SJCRH30 (cell line): ENCODE measurements at places on chromosomes 11 and 22. TPM values are rescaled to one million over a fixed set of nuclear protein-coding genes. Genes with fewer than 3 reads are reported as not detected.

OR5F1 gene
- total RNA-seq = not detected in 2 replicates

OR51A2 gene
- not detected in 2 replicates for total RNA-seq

MGAT3 gene
- not detected in 2 replicates for total RNA-seq

KLHDC7B gene
- 0.05 and 0.10 TPM in 2 replicates for total RNA-seq

SLC5A1 gene
- total RNA-seq = not detected in 2 replicates

C1QTNF4 gene
- not detected in 2 replicates for total RNA-seq

RTN4RL2 gene
- total RNA-seq = 0.26 and 0.35 TPM in 2 replicates

MEI1 gene
- not detected in 2 replicates for total RNA-seq

SWAP70 gene
- 25.3 and 25.4 TPM in 2 replicates for total RNA-seq

P2RX6 gene
- 10.0 and 11.3 TPM in 2 replicates for total RNA-seq

KCNQ1OT1 gene
- 8.5 and 12.3 TPM in 2 replicates for total RNA-seq

OR52N5 gene
- not detected in 2 replicates for total RNA-seq

EMID1 gene
- total RNA-seq = 2.2 and 2.3 TPM in 2 replicates

SIK2 gene
- total RNA-seq = 8.5 TPM in 2 replicates

TLCD5 gene
- total RNA-seq = 1.4 and 2.2 TPM in 2 replicates

- DNase-seq = no peak
These were observed 128.7 kb downstream of the CTTN start for GRCh38 chr11:70527046-70527395.

GRCh38 chr11:68684385-68685356 is at the start of gene GAL:
TSS of gene GAL (plus strand) at chr11:68684544. CDS start at chr11:68684924, 380 bp downstream.
- DNase-seq = no peak

GRCh38 chr11:650482-650881 is 13.4 kb downstream of the DRD4 start:
- DNase-seq = no peak

DNA sequence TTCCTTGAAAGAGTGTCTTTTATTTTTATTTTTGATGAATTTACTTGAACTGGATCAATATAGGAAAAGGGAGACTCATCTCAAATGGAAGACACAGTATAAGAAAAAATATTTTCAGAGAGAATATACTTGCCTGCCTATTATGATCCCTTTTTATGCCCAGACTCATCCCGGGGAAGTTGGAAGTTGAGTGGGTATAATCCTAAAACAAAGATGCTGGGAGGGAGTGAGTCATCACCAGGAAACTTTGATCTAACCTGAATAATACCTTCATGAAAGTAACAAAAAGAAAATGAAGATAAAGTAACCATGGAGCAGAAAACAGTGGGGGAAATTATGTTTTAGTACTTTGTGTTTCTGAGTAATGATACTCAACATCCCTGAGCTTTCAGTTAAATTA is 1514.0 kb downstream of the FAM181B start:
- DNase-seq = no peak

GRCh38 chr11:62805961-62806441 is 761 bp upstream of the NXF1 start:
- DNase-seq = no peak

GRCh38 chr11:34072041-34072440 is 20.5 kb downstream of the CAPRIN1 start:
- no peak for DNase-seq

- no peak for DNase-seq
These were observed 819 bp upstream of the OTOG start for GRCh38 chr11:17546240-17546639.

GRCh38 chr11:8241373-8242117 is 22.1 kb downstream of the LMO1 start:
- no peak for DNase-seq

- DNase-seq = no peak
These were observed 4.1 kb upstream of the EPS8L2 start for GRCh38 chr11:701741-702461.

DNA sequence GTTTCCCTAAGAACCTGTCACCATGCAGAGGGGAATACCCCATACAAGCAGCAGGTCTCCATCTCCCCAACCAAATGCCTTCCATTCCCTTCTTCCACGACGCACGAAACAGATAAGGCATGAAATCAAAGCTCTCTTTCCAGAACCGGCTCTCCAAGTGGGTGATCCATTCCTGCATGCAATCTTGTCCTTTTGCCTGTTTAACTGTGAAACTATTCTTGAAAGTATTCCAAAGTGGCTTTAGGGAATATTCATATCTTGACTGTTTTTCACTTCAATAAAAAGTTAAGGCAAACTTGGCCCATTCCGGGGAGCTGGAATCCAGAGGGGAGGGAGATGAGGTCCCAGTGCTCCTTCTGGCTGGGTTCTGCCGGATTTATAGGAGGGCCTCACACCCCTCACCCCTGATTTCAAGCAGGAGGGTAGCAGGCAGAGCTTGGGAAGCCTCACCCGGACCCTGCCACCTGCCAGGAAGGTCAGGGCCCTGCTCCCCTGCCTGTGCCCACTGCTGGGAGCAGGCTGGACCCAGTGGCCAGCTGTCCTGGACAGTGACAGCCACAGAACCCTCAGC is 60.9 kb downstream of the SCGB1A1 start:
- no peak for DNase-seq

GRCh38 chr11:78641541-78641940 is 66.9 kb upstream of the NARS2 start:
- no peak for DNase-seq

- DNase-seq = no peak
These were observed 45.4 kb upstream of the MYOD1 start for GRCh38 chr11:17673951-17674350.

GRCh38 chr22:32476281-32477195 is 1.9 kb downstream of the FBXO7 start:
- DNase-seq = no peak

GRCh38 chr11:124944565-124944964 is 8.7 kb upstream of the HEPACAM start:
- no peak for DNase-seq

DNA sequence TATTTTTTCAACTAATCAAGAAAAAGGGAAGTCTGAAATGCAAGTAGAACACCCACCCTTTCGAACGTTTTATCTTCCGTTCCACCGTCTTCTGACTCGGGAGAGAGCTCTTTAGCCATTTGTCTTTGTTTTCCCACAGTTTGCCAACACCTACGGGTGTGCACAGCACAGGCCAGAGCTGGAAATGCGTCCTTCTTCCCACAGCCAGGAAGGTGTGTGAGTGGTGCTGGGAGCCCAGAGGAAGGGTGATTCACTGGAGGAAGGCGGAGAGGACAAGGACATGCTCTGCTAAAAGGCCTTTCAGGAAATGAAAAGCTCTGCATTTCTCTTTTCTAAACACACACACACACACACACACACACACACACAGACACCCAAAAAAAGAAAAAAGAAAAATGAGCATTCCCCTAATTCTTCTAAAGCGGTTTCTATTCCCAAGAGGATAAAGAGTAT is 18.5 kb downstream of the ENDOD1 start:
- no peak for DNase-seq

DNA sequence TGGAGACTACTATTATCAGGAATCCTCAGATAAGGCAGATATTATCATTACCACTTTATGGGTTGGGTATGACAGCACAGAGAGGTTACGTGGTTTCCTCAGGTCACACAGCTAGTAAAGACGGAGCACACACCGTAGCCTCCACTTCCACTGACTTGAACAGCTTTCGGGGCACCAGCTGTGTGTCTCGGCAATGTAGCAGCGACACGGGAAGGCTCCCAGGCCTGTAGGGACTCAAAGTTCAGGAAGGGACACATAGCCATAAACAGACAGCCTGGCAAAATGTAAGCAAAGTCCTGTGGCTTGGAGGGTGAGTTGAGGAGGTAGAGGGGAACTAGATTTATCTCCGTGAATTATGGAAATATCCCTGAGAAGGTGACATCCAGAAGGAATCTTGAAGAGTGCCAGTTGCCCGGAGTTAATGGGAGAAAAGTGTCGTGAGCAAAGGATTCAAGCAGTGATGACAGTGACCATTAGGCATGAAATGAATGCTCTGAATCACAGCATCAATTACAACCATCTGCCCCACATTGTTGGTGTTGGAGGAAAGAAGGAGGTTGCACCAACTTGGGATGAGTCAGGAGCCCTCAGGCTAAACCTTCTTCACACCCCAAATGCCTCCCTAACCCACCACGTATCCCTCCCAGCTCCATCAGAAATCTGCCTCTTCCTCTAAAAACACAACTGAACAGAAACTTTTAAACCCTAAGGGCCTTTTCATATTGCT is 106.7 kb upstream of the ASPHD2 start:
- DNase-seq = peak; percentile 38

DNA sequence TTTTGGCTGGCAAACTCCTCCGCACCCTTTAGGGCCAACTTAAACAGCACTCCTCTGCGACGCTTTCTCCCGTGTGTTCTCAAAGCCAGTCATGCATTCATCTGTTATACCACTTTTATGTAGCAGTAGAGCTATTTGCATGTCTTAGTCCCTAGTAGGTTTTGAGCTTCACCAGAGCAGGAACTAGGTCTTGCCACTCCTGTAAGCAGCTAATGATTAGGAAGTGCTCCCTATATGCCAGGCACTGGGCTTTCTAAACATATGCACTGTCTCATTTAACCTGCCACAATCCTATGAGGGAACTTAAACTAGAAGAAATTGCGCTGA is 180.8 kb downstream of the DBX1 start:
- no peak for DNase-seq

DNA sequence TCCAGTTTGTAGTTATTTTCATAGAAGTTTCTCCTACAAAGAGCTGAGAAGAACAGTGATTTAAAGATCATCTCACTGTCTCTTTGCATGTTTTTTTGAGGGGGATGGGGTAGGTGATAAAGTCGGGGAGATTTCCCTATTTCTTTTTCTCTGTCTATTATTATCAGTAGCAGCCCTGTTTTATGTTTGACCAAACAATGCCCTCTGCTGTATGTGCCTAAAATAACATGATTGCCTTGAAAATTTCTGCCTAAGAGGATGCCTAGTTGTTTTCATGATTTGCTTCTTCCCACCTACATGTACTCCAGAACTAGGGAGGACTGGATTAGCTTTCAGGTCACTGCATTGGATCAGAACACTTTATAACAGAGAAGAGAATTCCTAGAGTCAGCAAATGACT is 1330.2 kb downstream of the LRRC4C start:
- DNase-seq = peak; percentile 32

DNA sequence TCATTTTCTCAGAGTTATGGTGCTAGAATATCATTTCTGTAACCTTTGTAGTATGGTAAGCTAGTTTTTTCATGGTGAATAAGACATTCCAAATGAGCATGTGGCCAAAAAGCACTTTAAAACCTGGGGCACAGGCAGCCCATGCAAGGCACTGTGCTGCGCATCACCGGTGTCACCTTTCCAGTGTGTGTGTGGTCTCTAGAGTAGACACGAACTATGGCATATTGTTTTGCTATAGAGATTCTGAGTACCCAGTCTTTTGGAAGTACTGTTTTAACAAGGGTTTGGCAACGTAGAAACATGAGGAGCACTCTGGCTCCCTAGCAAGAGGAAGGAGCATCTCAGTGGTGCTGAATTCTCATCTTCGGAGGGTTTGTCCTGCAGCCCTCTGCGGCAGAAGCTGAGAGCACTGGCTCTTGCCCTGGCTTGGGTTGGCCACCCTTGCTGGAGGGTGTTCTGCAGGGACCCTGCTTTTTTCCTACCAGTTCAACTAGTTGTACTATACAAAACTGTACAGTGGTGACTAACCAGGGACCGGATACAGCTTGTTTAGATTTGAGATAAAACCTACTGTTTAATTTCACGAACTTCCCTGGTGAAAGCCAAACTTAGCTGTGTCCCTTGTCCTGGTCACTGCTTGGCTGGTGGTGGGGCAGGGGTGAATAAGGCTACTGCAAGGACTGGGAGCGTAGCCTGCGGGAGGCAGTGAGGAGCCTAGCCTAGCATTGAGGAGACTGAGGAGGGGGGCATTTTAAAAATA is 135.7 kb downstream of the ATXN10 start:
- peak; percentile 66 for DNase-seq

- DNase-seq = peak; percentile 13
These were observed 437 bp downstream of the KIAA0930 start for GRCh38 chr22:45240104-45240809.

DNA sequence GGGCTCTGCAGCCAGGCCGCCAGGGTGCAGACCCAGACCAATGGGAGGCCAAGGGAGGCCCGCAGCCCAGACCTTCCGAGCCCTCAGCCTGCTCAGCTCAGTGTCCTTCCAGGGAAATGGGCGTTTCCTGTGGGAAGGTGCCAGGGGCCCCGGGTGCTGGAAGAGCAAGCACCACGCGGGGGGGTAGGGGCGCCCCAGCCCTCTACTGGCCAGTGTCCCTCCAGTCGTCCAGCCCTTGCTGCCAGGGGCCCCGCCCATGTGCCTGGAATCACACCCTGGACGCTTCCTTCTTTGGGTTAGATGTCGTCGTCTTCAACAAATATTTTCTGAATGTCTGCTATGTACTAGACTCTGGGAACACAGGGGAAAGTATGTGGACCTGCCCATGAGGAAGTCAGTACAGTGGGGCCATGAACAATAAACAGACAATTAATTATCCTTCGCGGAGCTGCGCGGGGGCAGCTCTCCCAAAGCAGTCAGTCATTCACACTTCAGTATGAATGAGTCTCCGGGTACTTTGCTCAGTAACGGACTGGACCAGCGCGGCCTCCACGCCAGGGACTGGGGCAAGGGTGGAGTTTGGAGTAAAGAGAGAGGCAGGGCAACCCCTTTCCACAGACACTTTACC is 60.2 kb downstream of the CDKN1C start:
- DNase-seq = no peak

DNA sequence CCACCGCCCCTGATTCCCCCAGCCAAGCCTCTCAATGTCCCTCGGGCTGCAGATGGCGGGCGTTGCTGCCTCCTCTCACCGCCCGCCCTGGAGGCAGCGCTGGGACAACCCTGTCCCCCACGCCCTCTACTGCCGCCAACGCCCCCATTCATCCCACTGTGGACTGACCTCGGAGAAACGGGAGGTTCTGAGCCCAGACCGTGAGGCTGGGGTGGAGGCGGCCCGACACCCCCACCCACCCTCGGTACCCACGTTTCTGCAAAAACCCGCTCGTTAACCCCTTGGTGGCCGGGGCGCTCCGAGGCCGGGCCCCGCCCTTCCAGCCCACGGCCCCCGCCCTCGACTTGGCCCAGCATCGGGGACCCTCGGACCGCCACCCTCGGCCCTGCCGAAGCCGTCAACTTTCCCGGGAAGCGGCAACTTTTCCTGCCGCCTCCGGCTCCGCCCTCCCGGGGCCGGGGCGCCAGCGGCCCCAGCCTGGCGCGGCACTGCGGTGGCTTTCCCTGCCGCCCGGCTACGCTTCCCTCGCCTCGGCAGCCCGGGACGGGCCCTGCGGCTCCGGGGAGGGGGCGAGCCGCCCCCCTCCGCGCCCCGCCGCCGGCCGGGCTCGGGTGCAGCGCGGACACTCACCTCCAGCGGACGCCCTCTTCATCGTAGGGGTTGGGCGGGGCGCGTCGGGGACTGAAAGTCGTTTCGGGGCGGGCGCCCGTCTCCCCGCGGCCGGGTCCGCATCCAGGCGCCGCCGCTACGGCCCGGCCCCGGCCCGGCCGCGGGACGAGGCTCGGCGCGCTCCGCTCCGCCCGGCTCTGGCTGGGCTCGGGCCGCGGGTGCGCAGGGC is 458 bp downstream of the RTN4R start:
- no peak for DNase-seq

DNA sequence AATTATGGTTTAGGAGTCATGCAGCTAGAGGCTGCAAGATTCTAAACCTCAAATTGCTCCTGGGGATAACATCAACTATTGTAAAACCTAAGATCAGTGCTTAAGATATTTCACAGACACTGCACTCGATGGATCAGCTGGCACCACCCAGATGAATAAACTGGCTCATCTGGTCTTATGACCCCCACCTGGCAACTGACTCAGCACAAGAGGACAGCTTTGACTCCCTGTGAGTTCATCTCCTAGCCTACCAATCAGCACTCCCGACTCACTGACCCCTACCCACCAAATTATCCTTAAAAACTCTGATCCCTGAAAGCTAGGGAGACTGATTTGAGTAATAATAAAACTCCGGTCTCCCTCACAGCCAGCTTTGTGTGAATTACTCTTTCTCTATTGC is 782 bp upstream of the TTC12 start:
- DNase-seq = no peak
